Left renal pelvis (tissue), 4 donors: ENCODE measurements at places on chromosomes 7 and 10. TPM values are rescaled to one million over a fixed set of nuclear protein-coding genes. Genes with fewer than 3 reads are reported as not detected.

Gene TRIM50
- not detected for polyA plus RNA-seq

- DNase-seq, result no peak
Observed at GRCh38 chr10:7436490-7437100, 25.8 kb upstream of the SFMBT2 start.

- no peak for DNase-seq
Observed at GRCh38 chr10:117463545-117463920, 79.0 kb upstream of the EMX2 start.

DNA sequence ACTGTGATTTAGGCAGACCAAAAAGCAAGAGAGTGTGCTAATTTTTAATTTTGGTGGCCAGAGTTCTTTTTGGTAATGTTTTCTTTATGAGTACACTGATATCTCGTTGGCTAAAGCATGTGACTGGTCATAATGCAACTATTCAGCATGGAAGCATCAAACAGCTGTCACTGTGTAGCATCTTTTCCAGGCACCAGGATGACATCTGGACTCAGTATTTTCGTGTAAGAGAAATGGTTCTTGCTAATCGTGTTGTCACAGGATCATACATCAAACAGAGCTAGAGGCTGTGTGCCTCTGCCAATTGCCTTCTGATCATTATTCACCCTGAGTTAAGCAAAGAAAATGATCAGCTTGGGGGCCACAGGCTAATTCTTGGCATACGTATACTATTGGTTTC lies 118.9 kb downstream of the SND1 start:
- DNase-seq, result no peak

GRCh38 chr7:70303780-70304179 lies 705.5 kb downstream of the AUTS2 start:
- no peak for DNase-seq
